ENCODE measurements at places on chromosomes 5 and 9. TPM values are rescaled to one million over a fixed set of nuclear protein-coding genes. Genes with fewer than 3 reads are reported as not detected.

ARHGEF39 gene
- total RNA-seq, result 5.9 TPM

- DNase-seq, result no peak
Measured at GRCh38 chr5:12175914-12176585, 271.8 kb upstream of the CTNND2 start.

DNA sequence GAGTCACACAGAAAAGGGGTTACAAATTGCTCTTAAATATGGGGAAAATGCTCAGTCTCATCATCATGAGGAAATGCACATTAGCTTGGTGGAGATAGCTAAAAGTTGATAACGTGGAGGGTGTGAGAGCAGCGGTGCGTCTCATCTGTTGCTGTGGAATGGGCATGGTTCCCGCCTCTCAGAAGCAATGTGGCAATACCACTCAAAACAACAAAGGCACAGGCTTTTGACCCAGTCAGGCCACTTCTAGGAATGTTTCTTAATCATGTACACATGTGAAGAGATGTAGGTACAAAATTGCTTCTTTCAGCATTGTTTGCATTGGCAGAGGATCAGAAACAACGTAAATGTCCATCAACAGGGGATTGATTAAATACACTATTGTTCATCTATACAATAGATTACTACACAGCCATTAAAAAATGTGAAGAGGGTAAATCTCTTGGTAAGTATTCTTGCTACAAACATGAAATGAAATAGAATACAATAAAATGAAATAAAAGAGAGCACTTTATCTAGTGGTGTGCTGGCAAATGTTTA is 212.6 kb upstream of the MSX2 start:
- DNase-seq, result no peak

FSTL4 gene
- 3.6 TPM for total RNA-seq

DNA sequence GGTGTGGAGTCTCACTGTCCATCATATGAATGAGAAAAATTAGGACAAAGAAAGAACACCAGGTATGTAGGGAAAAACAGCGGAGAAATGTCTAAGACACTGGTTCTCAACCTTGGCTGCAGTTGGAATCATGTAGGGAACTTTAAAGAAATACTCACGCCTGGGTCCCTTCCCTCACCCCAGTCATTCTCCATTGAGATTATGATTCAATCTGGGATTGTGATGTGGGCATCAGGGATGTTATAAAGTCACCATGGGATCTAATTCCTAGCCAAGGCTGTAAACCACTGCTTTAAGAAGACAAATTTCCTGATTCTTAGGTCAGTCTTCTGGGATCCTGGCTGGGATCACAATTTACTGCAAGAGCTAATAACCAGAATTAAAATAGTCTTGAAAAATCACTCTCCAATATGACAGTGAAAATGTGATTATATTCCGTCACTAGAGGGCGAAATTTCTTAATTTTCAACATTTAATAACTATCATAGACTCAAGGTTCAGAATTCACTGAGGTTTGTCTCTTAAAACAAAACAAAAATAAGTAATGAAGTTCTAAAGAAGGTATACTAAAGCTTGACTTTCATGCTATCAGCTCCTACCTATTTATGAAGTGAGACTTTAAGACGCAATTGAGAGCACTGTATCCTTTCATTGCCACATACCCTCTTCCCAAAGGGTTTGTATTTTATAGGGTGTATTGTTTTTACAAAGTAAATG is 60.5 kb downstream of the GLDC start:
- peak; percentile 51 for DNase-seq

GRCh38 chr9:75175395-75175794 is 87.1 kb downstream of the OSTF1 start:
- DNase-seq, result no peak

DNA sequence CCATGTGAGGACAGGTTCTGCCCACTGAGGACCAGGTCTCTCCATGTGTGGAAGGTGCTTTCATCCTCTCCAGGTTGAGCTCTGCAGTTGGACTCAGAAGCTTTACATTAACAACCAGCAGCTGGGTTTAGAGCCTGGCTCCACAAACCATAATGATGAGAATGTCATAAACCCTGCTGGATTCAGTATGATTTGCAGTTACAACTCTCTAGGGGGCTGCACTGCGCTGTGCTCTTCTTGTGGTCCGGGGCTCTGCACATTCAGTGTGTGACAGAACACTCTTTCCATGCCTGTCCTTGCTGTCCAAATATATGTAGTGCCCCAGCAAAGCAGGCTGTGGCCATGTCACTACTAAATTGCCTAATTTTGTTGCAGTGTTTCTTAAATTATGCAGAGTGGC is 334.3 kb downstream of the ICE1 start:
- DNase-seq, result no peak

DNA sequence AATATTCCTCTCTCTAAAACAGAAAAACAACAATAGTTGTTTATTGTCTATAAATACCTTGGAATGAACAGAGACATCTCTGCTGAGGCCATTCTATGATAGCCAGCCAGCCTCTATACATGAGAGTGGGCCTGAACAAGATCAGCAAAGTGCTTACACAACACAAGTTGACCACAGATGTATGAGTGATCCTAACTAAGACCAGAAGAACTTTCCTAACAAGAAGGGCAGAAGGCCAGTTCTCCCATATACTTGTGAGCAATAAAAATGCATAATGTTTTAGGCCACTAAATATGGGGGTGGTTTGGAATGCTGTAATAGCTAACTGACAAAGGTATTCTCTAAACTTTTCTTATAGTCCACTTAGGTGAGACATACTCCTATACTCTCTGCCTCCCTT is 345.7 kb downstream of the SPATA31D1 start:
- no peak for DNase-seq

GRCh38 chr9:70392189-70392588 is 22.3 kb downstream of the KLF9 start:
- DNase-seq, result peak; percentile 55

GRCh38 chr5:141623611-141624010 is 4.8 kb upstream of the DIAPH1 start:
- no peak for DNase-seq

DNA sequence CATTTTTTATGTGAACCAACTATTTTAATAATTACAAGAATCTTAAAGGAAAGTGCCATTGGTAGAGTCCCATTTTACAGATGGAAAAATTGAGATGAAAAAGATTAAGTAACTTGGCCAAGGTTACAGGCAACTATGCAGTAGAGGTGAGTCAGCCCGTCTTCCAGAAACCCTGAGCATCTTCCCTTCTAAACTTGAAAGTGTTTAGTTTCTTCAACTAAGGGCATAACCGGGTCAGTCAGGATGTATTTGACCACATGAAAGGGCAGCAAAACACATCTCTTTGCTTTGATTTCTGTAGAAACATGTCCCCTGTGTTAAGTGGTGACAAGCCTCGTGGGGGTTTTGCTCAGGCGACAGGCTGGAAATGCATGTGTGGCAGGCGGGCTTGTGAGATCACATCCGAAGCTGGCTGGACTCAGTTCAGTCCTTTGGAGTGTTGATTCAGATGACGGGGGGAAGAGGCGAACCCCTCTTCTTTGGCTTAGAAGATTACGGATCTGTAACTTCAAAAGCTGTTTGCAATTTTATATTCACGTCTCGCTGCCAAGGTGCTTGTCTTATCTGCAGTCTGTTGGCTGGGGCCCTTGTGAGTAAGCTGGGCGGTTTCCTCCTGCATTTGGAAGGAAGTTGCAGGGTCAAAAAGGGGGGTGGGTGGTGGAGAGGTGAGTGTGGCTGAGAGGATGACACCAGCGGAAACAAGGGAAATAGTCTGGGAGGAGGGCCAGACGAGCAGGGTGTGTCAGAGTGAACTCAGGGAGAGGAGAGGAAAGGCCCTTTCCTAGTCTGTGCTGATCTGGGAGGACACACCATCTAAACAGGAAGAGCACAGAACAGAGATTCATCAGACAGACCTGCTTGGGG is 78.9 kb upstream of the RPS23 start:
- no peak for DNase-seq

DNA sequence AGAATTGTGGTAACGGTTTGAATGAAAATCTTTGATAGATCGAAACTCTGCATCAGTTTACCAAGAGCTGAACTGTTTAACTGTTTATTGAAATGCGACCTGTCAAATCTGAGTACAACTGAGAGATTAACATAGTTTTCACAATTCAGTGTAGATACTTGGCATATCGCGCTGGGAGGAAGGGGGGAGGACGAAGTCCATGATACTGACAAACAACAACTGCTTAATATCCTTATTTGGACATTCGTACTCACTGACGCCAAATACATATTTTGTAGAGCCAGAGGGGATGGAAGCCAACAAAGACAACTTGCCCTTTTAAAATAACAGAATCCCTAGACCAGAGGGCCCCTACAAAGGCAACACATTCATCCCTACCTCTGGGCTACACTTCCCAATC is 93.2 kb downstream of the GLIS3 start:
- no peak for DNase-seq

DNA sequence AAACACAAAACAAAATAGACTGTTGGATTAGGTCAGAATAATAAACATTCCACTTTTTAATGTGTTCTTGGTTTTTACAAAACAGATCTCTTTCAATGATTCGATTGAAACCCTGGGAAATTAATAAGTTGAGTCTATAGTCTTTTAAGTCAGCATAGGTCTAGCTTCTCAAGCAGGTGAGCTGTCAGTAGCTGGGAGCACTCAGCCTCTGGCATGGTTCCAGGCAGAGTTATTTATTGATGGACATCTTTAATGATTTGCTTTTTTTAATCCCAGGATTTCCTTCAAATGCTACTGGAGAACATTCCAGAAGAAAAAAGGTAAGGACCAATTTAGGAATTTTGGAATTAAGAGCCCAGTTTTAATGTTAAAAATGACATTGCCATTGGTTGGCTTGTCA is 241.0 kb downstream of the AOPEP start:
- DNase-seq, result no peak

TRIM41 gene
- 14.4 TPM for total RNA-seq

DNA sequence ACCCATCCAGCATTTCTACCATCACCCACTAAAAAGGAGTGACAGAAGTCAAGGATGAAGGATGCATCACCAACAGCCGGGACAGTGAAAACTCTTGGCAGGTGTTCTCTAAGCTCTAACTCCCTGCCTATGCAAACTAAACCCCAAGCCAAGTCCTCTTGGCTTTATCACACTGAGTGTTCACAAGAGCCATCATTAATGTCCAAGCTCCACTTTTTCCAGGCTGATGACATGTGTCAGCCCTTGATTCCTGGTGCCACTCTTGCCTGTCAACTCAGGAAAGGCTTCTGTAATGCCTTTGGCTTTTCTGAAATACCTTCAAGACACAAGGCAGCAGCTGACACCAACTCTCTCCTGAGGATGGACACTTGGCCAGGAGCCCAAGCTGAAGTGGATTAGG is 86.9 kb downstream of the NR6A1 start:
- no peak for DNase-seq

PIP5KL1 gene
- total RNA-seq, result not detected

PCDHA11 gene
- total RNA-seq, result 1.0 TPM

- no peak for DNase-seq
Measured at GRCh38 chr5:41755705-41756104, 114.5 kb downstream of the OXCT1 start.

SLC6A3 gene
- total RNA-seq, result not detected

DNA sequence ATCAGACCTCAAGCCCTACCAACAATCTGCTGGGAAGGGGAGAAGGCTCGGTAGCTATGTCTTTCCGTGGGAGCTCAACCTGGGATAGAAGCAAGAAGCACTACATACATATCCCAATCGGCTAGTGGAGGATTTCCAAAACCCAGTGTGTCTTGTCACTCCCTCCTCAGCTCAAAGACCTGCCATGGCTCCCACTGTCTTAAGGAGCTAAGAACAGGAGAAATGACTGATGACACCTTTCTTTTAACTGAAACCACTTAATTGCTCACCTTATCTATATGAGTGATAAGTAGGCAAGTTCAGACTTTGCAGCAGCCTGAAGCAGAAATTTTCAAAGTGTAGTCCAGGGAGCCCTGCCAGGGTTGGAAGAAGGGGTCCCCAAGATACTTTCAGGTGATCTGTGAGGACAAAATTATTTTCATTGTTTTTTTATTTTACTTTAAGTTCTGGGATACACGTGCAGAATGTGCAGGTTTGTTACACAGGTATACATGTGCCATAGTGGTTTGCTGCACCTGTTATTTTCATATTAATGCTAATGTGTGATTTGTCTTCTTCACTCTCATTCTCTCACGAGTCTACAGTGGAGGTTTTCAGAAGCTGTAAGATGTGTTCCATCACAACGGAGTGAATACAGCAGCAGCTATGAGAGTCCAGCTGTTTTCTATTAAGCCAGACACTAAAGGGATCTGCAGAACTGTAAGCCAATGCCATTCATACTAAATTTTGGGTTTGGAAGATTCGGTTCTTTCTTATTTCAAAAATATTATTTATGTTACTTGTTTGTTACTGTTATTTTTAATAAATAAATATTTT is 41.4 kb downstream of the PAX5 start:
- DNase-seq, result no peak

ERAP2 gene
- 3.5 TPM for total RNA-seq

CDKN2B gene
- not detected for total RNA-seq

GRCh38 chr9:108924466-108924865 is 9.5 kb downstream of the ELP1 start:
- no peak for DNase-seq

DNA sequence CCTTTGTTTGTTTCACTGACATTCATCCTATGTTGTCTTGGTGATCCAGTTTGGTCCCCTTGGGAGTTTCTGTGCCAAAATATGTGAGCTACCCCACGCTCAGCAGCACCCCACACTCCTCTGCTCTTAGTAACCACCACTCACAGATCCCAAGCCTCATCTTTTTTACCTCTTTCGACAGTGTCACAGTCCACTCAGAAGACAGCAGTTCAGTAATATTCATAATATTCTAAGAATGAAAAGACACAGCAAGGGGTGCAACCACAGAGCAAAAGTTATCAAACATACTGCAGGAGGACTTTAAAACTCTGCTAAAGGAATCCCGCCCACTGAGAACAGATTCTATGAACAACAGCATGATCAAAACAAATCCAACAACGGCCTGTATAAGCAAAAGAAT is 28.2 kb downstream of the RNF130 start:
- DNase-seq, result no peak

DNA sequence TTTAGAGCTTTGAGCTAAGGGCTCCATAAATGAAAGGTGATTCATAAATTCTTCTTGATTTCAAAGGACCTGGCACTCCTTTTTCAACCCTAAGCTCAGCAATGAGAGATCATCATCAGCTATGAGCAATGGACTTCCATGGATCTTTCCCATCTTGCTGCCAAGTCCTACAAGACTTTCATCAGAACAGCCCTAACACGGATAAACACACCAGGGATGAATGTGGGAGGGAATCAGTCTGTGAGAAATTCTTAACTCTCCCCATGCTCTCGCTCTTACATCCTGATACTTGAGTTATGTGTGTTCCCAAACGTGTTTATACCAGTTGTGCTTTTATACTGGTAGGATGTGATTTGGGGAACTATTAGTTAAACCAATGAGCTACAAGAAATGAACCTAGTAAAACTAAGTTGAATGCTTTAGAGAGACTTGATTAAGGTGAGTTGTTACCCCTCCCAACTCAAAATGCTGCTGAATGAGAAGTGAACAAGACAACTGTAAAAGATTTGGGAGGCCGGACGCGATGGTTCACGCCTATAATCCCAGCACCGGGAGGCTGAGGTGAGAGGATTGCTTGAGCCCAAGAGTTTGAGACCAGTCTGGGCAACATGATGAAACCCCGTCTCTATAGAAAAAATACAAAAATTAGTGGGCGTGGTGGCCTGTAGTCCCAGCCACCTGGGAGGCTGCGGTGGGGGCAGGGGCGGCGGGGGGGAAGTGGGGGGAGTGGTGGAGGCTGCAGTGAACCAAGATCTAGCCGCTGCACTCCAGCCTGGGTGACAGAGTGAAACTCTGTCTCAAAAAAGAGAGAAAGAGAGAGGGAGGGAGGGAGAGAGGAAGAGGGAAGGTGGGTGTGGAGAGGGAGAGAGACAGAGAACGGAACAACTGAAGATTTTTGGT is 5.2 kb upstream of the RPL26L1 start:
- DNase-seq, result no peak
